ENCODE measurements at places on chromosomes 4 and X. TPM values are rescaled to one million over a fixed set of nuclear protein-coding genes. Genes with fewer than 3 reads are reported as not detected.

CORIN gene
- polyA plus RNA-seq, result 0.13 TPM

F8 gene
- 1.7 TPM for polyA plus RNA-seq

MEPE gene
- polyA plus RNA-seq, result not detected

NEIL3 gene
- 0.87 TPM for polyA plus RNA-seq

All from hepatocyte (in vitro differentiated cells).